ENCODE measurements at places on chromosomes 1 and 21.

DNA sequence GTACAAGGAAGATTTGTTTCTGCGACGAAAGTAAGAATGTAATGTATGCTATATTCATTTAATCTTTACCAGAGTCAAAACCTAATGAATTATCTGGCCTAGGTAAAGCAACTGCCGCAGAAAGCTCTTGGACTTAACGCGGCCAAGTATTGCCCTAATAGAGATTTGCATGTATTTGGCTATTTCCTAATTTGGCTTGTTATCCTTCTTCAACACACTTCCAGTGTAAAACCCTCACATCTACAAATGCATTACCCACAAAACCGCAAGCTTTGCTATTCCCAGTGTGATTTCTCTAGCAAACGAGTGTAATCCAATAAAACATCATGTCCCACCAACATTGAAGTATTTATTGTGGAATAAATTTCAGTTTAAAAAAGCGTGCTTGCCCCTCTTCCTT is 123.8 kb upstream of the LMO4 start:
- DNase-seq, result no peak

DNA sequence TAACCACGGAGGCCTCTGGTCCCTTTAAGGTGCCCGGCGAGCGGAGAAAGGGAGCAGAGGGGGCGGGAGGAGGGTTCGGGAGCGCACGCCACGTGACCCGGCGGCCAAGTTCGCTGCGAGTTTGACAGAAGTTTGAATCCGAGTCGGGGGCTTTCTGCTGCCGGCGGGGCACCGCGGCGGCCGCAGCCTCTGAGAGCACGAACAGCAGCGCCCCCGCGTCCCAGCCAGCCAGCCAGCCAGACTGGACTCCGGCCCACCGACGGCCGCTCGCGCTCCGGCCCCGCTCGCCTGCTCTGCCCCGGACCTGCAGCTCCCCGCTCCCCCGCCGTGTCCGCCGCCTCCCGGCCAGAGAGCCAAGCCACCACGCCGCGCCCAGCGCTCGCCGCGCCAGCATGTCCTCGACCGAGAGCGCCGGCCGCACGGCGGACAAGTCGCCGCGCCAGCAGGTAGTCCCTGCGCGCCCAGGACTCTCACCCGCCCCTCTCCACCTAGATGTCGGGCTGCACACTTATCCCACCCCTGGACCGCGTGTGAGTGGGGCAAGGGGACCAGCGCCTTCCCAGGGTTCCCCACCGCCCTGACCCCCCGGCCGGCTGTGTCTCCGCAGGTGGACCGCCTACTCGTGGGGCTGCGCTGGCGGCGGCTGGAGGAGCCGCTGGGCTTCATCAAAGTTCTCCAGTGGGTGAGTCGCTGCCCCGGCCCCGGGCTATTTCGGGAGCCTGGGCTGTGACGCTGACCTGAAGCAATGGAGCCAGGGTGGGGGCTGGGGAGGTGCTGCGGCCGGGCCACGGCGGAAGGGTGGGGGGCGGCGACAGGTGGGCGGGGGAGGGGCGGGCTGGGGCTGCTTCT is at the start of gene SYPL2:
Gene SYPL2, plus strand, starts transcription at position 95 of the 849 bp plus-strand sequence. Its CDS starts 298 bp downstream, at position 393.
- no peak for DNase-seq

DNA sequence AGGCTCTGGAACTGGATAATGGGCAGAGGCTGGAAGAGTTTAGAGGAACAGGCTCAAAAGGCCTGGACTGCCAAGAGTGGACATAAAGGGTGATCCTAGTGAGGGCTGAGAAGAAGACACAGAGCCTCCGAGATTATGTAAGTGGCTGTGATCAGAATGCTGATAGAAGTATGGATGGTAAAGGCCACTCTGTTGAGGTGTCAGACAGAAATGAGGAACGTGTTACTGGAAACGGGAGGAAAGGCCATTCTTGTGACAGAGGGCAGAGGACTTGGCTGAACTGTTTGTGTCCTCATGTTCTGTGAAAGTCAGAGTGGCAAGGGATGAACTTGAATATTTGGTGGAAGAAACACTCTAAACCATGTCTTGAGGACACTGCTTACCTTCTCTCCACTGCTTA is 6.7 kb upstream of the ABCG1 start:
- DNase-seq, result no peak

- no peak for DNase-seq
These were observed 876.1 kb upstream of the B3GALT2 start for GRCh38 chr1:194062526-194062925.

GRCh38 chr1:239337799-239338430 is 48.5 kb upstream of the CHRM3 start:
- DNase-seq, result no peak

- no peak for DNase-seq
These were observed 4.9 kb downstream of the CSTB start for GRCh38 chr21:43771199-43771675.

DNA sequence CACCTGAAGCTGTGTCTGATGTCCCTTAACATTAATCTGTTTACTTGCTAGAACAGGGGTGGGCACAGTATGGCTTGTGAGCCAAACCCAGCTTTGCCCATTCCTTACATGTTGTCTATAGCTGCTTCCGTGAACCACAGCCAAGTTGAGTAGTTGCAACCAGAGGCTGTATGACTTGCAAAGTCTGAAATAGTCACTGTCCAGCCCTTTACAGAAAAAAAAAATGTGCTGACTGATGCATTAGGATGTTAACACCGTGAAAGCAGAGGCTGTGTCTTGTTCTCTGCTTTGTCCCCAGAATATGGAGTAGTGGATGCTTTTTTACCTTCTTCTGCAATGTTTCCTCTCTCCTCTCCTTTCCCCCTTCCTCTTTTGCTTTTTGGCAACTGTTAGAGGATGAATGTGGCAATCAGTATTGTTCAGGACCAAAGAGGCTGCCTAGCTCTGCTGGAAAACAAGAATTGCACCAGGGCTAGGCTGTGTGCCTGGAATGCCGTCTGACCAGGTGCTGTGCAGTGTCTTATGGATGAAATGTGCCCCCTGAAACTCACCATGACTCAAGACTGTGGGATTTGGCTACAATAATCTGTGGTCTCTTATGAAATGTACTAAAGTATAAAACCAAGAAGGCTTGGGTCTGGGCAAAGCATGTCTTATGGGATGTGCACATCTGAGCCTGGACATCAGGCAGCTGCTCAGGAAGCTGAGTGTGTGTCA is 79.6 kb upstream of the GCLM start:
- DNase-seq, result peak; percentile 79

DNA sequence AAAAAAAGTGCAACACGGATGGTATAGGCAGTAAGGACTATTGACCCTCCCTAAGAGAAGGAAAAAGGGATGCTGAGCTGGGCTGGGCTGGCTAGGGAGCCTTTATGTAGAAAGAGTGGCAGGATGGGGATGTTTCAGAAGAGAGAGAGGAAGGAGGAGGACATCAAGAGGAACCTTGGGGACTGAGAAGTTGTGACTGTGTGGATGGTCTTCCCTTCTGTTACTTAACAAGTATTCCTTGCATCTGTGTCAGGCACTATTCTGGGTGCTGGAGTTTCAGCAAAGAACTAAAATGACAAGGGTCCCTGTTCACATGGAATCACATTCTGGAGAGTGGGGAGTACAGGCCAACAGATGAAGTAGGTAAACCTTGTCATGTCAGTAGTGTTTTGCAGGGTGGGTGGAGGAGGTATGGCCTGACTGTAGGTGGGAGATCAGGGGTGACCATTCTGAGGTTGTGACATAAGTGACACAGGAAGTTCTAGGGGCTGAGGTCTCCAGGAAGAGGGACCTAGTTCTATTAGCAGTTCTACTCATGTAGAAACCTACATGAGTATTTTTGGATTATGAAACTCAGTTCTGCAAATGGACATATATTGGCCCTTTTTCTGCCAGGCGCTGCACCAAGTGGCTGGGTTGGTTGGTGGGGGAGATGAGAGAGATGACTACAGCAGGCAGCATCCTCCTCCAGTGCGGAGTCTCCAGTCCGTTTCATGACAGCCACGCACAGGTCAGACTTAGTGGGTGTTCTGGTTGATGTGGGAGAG is 53.8 kb downstream of the PRDM2 start:
- no peak for DNase-seq

DNA sequence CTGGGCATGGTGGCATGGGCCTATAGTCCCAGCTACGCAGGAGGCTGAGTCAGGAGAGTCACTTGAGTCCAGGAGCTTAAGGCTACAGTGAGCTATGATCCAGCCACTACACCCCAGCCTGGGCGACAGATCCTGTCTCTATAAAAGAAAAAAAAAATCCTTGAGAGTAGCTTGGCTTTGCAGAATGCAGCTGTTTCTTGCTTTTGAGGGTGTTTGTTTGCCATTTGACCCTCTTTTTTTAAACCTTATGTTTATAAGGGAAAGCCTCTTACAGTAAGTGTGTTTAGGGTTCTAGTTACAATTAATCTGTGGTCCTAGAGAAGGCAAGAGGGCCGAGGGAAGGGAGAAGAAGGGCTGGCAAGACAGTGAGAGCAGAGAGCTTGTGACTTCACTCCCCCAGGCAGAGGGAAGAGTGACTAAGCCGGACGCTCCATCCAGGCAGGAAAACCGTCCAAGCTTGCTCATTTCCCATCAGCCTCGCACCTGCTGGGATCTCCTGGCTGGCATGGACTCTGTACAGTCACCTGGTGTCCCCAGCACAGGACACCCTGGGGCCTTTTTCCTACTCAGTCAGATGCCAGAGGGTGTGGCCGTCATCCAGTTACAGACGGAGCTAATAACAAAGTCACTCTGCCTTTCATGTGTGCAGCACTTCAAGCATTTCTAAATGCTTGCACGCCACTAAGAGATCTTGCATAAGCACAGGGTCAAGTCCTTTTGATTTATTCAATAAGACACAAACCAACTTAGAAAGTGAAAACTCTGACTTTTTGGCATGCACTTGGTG is 55.5 kb upstream of the PSEN2 start:
- peak; percentile 50 for DNase-seq

- no peak for DNase-seq
These were observed 1.9 kb upstream of the C4BPA start for GRCh38 chr1:207102146-207102545.

GRCh38 chr1:202282025-202282371 is 59.7 kb downstream of the UBE2T start:
- no peak for DNase-seq

GRCh38 chr1:33300673-33301072 is 20.2 kb downstream of the A3GALT2 start:
- peak; percentile 47 for DNase-seq

DNA sequence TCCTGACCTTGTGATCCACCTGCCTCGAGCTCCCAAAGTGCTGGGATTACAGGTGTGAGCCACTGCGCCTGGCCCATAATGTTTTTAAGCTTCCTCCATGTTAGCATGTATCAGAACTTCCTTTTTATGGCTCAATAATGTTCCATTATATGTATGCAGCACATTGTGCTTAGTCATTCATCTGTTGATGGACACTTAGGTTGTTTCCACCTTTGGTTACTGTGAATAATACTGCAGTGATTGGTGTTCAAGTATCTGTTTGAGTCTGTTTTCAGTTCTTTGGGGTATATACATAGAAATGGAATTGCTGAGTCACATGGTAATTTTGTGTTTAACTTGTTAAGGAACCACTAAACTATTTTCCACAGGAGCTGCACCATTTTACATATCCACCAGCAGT is 17.7 kb downstream of the CMPK1 start:
- DNase-seq, result no peak

DNA sequence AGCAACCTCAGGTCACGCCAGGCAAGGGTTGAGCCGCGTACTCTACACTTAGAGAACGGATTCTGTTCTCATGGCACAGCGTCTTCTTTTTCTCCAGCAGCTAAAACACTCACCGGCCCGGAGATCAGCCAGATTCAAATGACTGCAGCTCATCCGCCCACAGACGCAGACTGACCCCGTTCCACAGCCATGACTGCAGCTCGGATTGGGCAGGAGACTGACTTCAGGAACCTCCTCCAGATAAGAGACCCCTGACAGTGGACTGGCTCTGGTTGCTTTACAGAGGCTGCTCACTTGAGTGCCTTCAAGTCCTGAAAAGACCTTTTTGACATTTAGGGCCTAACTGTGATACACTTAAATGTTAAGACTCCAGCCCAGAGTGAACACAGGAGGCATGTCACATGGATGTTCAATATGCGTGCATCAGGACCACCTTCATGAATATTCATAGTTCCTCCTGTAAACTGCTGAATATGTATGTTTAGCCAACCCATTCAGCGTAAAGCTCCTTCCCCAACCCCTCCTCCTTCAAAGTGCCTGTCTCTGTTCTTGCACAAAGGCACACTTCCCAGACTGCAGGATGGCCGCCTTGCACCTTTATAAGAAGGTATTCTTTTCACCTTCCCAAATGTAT is 42.6 kb downstream of the BACE2 start:
- no peak for DNase-seq

- no peak for DNase-seq
These were observed at the start of gene GPA33 for GRCh38 chr1:167090314-167090942. Gene GPA33 (minus strand): TSS chr1:167090377. CDS start chr1:167090287, 90 bp downstream.

GRCh38 chr1:219120624-219121544 is 52.8 kb upstream of the LYPLAL1 start:
- peak; percentile 86 for DNase-seq

DNA sequence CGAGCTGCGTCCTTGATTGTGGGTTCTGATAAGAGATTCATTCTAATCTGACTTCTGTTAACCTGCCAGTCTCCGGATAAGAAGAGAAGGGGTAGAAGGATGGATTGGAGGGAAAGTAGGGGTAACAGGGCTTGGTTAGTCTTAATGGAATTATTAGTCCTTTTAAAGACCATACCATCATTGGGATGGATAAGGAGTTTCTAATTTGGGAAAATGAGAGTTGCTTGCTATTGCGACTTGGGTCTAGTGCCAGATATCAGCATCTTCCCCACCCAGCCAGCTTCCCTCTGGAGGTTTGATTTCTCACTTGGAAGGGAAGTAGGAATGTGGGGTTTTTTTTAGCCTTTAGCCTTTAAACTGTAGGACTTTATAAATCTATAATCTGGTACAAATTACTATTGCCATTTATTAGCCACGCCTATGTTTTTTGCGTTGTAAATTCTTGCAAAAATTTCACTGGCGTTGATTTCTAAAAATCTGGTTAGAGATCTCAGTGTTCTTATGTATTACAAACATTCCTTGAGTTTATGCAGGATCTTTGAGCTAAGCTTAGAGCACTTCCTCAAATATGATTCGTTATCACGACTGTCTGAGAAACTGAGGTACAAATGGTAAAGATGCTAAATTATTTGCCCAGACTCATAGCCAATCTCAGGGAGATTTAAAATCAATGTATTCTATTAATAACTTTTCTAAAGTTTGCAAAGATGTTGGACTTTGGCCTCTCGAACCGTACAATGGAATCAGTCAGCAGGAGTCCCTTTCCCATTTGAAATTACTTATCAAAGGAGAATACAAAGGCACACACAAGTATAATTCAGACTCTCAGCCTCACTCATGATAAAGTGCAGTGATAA is 1.3 kb downstream of the FAM20B start:
- DNase-seq, result no peak

GRCh38 chr1:101262060-101262459 is 25.2 kb downstream of the S1PR1 start:
- DNase-seq, result no peak

DNA sequence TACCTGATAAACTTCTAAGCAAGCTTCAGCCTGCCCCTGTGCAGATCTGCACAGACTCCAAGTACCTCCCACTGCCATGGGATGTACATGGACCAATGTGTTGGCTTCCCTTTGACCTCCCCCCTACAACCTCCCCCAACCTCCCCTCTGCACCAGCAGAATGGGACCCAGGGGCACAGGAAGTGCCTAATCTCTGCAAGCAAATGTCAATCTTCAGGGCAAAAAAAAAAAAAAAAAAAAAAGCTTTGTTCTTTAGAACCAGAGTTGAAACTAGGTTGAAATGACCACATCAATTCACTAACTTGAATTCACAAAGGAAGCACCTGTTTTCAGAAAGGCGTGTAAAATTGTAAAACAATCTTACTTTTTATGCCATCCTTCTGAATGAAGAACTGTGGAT is 53.9 kb upstream of the TIAM1 start:
- DNase-seq, result no peak
